ENCODE measurements at places on chromosomes 7 and 10. TPM values are rescaled to one million over a fixed set of nuclear protein-coding genes. Genes with fewer than 3 reads are reported as not detected.

- DNase-seq = no peak
These were observed 89.4 kb upstream of the SEMA3E start for GRCh38 chr7:83738291-83738835.

THSD7A gene
- 16.1 TPM for total RNA-seq

GRCh38 chr7:69687739-69688433 is 89.6 kb downstream of the AUTS2 start:
- no peak for DNase-seq

DNA sequence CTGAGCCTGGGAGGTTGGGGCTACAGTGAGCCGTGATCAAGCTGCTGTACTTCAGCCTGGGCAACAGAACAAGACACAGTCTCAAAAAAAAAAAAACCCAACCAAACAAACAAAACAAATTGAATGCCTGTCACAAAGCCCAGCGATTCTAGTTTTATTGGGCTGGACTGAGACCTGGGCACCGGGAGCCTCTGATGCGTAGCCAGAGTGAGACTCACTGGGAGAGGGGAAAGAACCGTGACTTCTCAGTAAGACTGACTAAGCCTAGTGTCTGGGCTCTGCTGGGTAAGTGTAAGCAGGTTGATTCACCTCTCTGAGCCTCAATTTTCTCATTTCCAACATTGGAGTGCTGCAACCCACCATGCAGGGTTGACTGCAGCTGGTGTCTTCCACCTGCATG is 10.1 kb upstream of the LEP start:
- no peak for DNase-seq

RAB19 gene
- 0.22 TPM for total RNA-seq

DNA sequence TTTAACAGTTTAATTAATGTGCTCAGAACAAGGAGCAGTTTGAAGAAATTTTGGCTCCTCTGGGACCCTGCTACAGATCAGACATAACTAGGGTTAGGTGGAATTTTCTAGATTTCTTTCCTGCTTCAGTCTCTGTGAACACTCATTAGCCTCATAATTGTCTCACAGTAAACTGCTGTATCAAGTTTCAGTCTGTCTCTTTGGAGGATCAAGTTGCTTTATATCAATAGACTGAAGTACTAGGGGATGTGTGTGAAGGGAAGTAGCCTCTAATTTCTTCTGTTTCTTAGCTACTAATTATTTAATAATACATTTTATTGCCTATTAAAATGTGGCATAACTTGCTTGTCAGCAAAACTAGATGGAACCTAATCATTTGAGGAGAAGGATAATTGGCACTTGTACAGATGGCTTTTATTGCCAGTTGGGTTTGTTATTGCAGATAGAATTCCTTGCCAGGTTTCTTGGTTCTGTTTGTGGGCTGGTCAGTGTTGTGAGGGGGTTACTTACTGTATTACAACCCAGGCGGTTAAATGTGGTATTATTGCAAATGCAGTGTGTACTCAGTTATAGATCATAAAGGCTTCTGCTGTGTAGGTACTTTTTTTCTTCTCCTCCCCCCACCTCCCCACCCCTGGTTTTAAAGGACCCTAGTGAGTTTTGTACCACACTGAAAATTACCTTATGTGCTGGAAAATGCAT is 758.0 kb downstream of the AUTS2 start:
- DNase-seq = no peak

MRLN gene
- total RNA-seq = not detected

DNA sequence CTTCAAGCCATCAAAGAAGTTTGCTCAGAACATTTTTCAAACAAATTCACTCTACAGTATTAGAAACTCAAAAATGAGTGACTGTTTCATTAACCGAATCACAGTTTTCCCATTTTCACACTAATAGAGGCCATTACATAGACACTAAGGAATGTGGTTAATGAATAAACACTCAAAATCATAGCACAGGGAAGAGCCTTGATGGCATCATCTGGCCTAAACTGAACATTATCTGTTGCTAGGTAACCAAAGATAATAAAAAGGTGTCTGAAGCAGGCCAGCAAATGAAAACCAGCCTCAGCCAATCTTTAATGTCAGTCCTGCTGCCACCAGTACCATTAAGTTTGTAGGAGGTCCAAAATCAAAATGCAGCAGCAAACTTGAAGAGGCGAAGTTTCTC is 492.4 kb upstream of the STEAP1 start:
- DNase-seq = no peak
